Activated CD4-positive, CD25-positive, alpha-beta regulatory T cell treated with anti-CD3 and anti-CD28 coated beads, Interleukin-2, amount 50 U/mL, for 72 hours (primary cell): ENCODE measurements at places on chromosomes 16 and 17.

DNA sequence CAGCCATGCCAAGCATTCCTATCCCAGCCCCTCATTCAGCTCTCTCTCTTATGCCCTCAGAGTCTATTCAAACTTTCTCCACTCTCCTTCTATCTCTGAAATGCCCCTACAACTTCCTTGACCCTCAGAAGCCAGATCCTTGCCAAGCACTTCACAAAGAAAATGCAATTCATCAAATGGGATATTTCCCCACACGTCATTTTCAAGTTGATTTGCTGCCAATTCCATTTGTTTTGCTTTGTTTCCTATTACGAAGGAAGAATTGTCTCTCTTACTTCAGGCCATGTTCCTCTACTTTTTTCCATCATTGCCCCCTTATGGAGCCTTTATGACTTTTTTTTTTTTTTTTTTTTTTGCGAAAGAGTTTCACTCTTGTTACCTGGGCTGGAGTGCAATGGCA lies 9.2 kb upstream of the ALOX12 start:
- no peak for DNase-seq

GRCh38 chr16:29665294-29666077 lies 2.4 kb downstream of the SPN start:
- no peak for DNase-seq

DNA sequence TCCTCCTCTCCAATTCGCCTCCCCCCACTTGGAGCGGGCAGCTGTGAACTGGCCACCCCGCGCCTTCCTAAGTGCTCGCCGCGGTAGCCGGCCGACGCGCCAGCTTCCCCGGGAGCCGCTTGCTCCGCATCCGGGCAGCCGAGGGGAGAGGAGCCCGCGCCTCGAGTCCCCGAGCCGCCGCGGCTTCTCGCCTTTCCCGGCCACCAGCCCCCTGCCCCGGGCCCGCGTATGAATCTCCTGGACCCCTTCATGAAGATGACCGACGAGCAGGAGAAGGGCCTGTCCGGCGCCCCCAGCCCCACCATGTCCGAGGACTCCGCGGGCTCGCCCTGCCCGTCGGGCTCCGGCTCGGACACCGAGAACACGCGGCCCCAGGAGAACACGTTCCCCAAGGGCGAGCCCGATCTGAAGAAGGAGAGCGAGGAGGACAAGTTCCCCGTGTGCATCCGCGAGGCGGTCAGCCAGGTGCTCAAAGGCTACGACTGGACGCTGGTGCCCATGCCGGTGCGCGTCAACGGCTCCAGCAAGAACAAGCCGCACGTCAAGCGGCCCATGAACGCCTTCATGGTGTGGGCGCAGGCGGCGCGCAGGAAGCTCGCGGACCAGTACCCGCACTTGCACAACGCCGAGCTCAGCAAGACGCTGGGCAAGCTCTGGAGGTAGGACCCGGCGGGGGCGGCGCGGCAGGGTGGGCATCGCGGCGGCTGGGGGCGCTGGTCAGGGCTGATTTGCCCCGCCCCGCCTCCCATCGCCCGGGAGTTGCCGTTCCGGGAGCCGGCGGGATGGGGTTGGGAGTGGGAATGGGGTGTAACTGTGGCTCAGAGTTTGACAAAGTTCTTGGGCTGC lies 567 bp downstream of the SOX9 start:
- DNase-seq = no peak

DNA sequence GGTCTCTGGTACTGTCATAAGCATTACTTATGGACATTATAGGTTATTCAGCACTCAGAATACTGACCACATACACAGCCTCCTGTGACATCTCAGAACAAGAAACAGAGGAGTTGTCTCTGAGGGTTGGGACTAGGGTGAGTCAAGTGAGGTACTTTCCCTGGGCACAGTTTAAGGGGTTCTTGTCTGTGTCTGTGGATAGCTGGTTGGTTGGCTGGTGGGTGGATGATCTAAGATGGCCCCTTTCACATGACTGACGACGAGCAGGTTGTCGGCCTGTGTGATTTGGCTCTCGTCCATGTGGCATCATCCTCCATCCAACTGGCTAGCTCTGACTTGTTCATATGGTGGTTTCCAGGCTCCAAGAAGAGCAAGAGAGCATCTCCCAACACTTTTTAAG lies 163.9 kb downstream of the PRKCB start:
- peak; percentile 51 for DNase-seq

- peak; percentile 43 for DNase-seq
Measured at GRCh38 chr16:88856122-88856827, 472 bp downstream of the GALNS start.

DNA sequence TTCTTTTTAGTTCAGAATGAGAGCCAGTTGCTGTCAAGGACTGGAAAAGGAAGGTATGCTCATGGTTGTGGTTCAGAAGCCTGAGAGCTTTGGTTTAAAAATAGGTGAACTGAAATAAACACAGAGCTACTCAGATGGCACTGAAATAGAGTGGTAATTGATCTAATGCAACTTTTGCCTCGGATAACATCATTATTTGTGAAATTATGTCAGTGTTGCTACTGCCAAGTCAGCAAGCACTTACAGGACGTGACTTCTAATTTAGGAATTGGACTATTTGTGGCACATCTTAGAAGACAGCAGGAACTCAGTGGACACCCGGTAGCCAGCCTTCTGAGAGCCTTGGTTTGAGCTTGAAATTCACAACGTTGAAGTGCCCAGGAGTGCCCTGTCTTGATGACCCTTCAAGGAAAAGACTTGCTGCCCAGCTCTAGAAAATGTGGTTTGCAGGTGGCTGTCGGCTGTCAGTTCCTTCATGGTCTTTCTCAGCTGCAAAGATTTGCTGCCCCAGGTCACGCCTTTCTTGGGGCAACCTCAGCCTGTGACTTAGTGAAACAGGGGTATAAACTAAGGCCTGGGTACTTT lies 42.0 kb upstream of the XYLT1 start:
- DNase-seq = no peak

DNA sequence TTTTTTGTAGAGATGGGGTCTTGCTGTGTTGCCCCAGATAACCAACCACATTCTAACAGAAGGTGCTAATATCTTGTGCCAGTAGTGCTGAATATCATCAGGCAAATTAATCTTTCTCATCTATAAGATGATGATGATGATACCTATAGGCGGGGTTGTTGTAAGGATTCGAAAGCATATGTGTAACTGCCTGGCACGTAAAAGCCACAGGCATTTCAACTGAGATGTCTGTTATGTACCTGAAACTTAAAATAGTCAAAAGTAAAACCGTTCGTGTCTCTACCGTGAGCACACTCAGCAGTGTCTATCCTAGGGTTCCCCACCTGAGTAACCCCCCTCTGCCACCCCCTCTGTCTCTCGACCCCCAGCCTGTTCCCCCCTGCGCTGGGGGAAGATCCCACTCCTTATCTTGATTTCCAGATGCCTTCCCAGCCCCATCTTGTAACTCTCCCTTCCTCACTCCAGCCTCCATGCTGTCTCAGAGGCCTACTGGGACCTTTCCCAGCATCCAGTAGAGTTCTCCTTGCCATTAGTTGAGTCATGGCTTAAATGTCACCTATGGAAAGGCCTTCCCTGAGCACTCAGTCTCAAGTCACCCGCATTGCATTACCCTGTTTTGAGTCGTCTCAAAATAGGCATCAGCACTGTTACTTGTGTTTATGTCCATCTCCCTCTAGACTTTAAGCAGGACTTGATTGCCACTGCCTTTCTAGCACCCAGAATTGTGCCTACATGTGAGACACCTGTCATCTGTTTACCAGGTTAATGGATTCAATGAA lies 34.1 kb downstream of the CDRT15 start:
- no peak for DNase-seq

DNA sequence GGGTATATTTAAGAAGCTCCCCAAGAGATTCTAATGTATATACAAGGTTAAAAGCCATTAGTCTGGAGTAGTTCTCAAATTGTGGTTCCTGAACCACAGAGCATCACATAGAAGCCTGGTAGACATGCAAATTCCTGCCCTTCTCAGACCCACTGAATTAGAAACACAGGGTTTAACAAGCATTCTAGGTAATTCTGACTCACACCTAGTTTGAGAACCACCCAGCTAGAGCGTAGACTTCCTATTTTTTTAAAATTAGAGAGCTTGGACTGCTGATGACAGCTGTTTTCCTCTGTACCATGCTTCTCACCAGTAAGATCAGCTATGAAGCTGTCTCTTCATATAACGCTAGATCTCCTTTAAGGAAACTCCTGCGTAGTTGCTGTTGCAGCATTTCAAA lies 50.6 kb downstream of the HS3ST3B1 start:
- no peak for DNase-seq

DNA sequence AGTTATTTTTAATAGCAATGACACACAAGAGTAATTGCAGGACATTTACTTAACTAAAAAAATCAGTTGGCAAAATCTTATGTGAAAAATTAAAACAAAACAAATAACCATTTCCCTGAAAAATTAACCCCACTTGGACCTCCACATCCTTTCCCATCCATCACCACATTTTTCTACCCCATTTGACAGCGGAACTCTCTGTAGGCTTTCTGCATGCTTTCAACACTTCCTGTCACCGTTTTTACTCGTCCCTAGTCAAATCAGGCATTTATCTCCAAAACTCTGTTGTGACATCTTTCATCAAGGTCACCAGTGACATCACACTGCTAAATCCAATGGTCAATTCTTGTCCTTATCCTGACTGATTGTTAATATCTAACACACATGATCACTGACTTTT lies 27.5 kb downstream of the KCNJ16 start:
- no peak for DNase-seq

GRCh38 chr17:49359990-49360795 lies 1.9 kb downstream of the ZNF652 start:
- DNase-seq = no peak

DNA sequence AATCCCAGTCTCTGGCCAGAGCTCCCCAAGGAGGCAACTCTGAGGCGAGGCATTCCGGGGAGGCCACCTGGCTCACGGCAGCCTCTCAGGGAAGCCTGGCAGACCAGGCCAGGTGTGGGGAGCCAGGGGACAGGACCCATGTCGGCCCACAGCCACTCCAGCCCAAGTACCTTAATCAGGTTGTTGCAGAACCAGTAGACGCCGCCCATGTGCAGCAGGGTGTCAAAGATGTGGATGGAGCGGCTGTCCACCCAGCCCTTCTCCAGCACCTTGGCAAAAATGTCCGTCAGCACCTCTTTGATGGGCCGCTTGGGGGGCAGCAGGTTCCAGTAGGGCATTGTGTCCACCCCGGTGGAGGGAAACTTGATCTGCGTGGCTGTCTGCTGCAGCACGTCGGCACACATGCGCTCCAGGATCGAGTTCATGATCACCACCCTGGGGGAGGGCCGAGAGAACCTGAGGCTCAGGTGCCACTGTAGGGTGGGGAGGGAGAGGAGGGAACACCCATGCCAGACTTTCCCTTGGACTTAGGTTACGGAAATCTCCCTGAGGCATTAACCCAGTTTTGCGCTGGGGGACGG lies 7.8 kb downstream of the CSF3 start:
- no peak for DNase-seq

GRCh38 chr16:14510939-14511799 lies 118.9 kb downstream of the PARN start:
- DNase-seq = no peak

DNA sequence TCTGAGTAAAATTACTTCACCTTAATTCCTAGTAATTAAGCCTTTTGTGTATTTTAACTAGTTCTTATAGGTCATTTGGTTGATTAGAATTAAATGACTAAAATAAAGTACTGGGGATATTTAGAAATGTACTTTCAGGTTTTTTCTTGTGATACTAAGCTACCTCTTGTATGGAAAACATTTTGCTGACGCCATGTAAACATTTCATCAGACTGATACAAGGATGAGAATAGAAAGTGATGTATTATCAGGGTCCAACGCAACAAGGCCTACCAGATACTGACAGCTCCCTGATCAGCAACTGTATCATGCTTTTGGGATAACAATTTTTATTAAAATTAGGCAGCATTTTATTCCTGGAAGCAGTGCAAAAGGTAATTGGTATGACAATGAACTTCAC lies 1.7 kb downstream of the SMARCE1 start:
- no peak for DNase-seq

GRCh38 chr17:1890758-1891450 lies 61.1 kb downstream of the RPA1 start:
- DNase-seq = no peak

- DNase-seq = no peak
Measured at GRCh38 chr17:79018370-79018695, 5.6 kb upstream of the C1QTNF1 start.

- no peak for DNase-seq
Measured at GRCh38 chr17:66508896-66509844, 206.8 kb downstream of the PRKCA start.

DNA sequence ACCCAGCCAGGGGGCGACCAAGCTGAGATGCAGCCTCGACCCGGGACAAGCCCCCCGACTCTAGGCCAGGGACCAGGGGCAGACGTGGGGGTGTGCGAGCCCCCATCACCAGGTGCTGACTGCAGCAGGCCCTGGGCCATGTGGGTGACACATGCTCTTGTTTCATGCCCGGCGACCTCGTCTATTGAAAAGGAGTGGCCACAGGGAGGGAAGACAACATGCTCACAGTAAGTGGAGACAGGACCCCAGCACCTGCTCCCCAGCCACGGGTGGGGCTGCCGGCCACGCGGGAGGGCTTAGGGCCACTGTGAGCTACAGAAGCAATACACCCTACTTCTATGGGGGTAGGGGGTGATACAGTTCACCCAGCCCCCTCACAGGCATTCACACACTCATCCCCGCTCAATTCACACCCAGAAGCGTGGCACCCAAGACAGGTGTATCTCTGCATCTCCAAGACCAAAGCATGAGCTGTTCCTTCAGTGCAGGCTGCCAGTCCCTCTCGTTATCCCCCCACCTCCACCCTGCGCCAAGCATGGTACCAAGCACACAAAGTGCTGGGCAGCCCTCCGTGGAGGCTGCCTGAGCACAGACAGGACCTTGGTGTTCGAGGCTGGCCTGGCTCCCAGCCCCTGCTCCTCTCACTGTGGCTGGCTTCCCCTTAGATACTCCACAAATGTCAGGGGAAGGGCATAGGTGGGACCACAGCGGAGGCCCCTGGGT lies 13.6 kb downstream of the VASN start:
- no peak for DNase-seq

DNA sequence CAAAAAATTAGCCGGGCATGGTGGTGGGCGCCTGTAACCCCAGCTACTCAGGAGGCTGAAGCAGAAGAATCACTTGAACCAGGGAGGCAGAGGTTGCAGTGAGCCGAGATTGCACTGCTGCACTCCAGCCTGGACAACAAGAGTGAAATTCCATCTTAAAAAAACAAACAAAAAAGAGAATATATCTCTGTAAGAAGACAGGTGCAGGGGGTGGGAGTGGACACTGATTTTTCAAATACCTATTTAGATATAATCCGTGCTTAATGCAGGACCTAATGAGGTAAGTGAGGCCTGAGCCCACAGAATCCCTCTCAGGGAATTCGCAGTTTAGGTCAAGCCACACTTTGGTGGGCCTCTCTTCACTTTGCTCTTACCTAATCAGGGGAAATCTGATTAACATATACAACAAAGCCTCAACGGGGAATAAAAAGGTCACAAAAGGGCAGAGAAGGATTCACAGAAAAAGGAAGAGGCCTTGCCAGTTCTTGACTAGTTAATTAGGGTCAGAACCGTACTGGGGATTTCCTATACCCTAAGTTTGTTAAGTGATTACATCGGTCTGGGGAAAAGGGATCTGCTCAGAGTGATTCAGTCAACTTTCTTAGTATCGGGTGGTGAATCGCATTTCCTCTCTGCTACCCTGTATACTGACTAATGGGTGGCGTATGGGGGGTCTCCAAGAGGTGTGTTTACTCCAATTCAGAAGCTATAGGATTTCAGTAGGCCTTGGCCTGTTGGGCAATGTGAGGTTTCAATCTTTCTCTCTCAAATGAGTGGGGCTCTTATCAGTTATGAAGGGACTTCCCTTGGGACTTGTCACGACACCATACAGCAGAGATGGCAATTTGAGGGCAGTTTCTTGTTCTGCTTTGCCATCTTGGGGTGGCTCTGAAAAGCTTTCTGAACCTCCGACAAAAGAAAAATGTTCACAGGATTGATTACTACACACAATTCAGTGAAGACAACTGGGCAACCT lies 1.9 kb upstream of the NFAT5 start:
- peak; percentile 48 for DNase-seq
